Activated T-helper 1 cell treated with anti-CD3 and anti-CD28 coated beads, Interleukin-2, amount 50 U/mL, for 16 hours (primary cell): ENCODE measurements at places on chromosomes 6 and 20.

- no peak for DNase-seq
These were observed 158.8 kb downstream of the DST start for GRCh38 chr6:56483929-56484328.

DNA sequence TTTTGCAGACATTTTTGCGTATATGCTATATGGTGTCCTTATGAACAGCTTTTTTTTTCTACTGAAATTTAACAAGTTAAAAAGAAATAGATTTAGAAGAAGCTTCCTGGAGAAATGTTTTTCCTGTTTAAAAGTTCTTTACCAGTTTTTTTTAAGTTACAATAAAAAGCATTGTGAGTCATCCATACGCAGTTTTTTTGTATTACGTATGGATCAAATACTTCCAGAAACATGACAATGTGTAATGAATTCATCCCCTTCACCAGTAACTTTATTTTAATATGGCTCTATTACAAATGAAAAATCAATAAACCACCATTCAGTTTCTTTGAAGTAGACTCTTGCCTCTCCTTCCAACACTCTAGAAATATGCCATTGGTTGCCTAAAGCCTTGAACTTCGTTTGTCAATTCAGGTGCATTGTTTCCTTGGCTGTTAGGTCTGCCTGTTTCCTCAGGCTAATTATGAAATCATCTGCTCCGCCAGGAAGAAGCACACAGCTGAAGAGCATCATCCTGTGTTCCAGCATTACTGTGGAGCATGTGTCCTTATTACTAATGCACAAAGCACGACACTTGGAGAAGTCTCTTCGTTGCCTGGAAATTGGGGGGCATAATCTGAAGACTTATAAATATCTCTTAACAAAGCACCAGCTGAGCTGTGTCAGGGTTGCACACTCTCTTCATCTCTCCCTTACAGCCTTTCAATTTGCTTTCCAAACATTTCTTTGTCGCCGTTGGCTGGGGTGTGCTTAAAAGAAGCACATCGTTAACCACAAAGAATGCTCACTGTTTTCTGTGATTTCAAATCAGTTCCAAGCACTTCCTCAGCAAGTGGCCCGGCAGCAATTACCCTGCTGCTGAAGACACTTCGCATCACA, 9.6 kb downstream of the MOXD1 start:
- DNase-seq, result no peak

- DNase-seq, result no peak
These were observed 155.1 kb upstream of the SOX4 start for GRCh38 chr6:21438237-21438985.

DNA sequence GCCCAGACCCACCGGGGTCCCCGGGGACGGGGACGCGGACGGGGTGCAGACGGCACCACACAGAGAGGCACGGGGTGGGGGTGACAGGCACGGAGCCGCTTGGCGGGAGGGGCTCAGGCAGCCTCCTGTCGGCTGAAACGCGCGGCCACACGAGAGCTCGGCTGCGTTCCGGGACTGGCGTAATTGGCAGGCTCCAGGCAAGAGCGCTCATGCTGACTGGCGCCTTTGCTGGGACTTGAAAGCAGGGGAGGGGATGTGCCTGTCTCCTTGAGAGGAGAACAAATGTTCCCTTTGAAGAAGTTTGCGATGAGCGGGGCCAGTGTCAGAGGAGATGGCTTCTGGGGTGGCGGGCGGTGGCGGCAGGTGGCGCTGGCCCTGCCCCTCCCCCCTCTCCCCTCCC, 25.8 kb downstream of the BHLHE23 start:
- no peak for DNase-seq

- DNase-seq, result no peak
These were observed 2.0 kb downstream of the SPAG4 start for GRCh38 chr20:35617397-35618262.

GRCh38 chr6:105825210-105825609, 260.9 kb upstream of the PRDM1 start:
- no peak for DNase-seq

GRCh38 chr20:36454698-36455427, 86.5 kb upstream of the MYL9 start:
- no peak for DNase-seq

DNA sequence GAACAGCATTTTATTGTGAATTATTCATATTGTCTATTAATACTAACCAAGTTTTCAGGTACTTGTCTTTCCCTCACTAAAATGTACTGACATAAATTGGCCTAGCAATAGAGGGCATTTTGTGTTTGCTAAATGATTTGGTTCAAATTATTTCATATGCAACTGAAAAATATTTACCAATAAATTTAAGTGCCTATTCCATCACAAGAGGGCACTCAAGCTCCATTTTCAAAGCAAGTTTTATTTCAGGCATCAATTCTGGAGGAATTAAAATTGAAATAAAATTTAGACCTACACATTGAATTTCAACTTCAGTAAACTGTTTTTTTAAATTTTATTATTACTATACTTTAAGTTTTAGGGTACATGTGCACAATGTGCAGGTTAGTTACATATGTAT, 114.3 kb upstream of the SYNCRIP start:
- DNase-seq, result no peak

DNA sequence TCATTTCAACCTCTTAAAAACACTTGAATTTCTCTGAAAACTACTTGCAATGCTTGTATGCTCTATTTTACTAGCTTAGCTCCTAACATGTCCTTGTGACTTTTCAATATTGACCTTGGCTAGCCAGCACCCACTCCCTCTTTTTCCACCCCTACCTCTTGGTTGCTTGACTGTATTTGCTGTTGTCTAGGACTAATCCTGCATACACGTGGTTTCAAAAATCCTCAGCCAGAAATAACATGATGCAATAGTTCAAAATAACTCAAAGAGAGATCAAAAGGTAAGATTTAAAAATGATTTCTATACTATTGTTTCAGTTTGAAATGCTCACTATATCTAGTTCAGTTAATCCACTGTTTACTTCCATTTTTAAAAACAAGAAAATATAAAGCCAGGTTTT, 102.3 kb upstream of the TBX18 start:
- DNase-seq, result no peak

DNA sequence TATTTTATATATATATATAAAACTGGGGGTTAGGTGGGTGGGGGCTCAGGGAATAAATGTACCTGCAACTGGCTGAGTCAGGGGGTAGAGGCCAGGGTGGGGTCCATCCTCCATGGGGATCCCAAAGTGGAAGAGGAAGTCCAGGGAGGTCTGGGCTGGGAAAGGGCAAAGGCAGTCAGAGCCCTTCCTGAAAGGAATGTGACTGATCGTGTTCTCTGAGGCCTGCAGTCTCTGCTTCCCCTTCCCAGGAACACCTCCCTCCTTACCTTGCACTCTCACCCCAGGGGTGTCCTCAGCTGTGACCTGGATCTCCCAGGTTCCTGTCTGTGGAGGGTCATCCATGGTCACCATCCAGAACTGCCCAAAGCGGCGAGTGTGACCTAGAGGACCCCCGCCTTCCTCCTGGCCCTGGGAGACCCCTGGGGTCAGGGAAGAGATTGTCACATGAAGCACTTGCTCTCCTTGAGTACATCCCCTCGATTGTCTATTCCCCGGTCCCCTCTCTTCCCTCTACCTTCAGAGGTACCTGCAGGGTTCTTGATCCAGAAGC, 4.7 kb downstream of the SAPCD1 start:
- DNase-seq, result no peak

GRCh38 chr6:12034349-12034748, 22.2 kb downstream of the HIVEP1 start:
- no peak for DNase-seq

DNA sequence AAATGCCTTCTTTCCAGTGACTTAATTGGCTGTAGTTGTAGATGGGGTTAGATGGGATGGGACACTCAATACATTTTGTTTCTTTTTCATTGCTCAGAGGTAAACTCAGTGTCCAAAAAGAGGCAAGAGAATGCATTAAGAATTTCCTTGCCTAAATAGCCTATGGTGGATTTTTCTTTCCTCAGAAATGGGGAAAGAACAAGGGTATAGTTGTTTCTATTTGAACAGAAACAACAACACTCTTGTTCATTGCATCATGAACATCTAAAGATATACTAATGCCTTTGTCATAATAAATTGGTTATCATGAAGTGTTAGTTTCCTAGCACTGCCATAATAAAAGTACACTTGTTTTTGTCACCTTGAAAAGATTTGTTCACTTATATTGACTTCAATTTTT, 14.6 kb upstream of the DEFB123 start:
- no peak for DNase-seq

DNA sequence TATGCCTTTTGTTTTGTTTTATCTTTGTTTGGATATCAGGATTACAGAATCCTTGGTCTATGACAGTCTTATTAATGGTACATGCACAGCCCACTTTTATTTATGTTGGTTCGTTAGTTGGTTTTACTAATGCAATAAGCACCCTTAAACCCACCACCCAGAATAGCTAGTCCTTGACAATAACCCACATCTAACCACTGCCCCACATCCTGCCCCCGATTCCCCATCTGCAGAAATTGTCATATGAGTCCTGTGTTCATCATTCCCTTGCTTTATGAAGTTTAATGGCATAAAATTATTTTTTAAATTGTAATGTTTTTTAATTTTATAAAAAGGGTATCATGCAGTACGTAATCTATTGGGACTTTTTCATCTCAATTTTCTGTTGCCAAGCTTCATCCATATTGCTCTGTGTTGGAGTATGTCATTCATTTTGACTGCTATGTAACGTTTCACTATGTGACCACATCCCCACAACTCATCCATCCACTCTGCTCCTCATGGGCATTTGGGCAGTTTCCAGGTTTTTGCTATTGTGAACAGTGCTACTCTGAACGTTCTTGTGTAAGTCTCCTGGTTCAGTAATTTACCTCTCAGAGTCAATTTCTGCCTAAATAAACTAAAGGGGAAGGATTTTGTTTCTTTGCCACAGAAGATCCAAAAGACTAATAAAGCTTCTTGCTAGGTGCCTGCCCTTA, 150.4 kb downstream of the MRPL14 start:
- no peak for DNase-seq

DNA sequence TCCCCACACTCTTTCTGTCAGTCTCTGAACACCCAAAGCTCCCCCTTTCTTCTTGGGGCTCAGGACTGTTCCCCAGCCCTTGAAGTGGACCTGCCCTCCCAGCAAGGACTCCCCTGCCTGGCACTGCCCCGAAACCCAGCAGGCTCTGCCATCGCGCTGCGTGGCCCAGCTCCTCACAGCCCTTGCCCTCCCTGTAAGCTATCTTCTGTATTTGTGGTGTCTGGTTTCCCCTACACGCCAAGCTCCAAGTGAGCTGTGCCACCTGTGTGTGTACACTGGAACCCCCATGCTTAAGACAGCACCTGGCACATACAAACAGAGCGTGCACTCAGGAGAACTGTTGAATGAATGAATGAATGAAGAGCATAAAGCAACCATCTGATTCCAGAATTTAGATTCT, 57.7 kb downstream of the TMEM242 start:
- no peak for DNase-seq

GRCh38 chr6:159075506-159076228, 30.9 kb upstream of the TAGAP start:
- DNase-seq, result no peak

- no peak for DNase-seq
These were observed 3.9 kb upstream of the SLC9A8 start for GRCh38 chr20:49808753-49809152.

GRCh38 chr6:118748311-118749062, 97.1 kb upstream of the CEP85L start:
- DNase-seq, result no peak

- DNase-seq, result no peak
These were observed 124.0 kb downstream of the PLCB1 start for GRCh38 chr20:8255945-8256632.

- DNase-seq, result no peak
These were observed 396.9 kb upstream of the EYS start for GRCh38 chr6:66103954-66104353.

DNA sequence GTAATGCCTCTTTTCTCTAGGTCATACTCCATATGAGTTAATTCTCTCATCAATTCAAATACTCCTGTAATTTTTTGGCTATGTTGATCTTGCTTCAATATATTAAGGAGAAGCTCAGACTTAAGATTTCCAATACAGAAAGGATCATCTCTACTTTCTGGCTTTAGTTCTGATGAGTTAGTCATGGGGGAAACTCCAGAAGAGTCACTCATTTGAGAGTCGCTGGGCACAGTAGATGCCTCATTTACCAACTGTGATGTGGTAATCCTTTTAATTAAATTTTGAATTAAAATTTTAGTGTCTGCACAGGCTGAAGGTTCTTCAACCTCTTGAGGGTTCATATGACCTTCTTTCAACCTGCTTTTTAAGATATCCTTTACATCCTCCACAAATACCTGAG, 38.5 kb downstream of the DST start:
- DNase-seq, result no peak

DNA sequence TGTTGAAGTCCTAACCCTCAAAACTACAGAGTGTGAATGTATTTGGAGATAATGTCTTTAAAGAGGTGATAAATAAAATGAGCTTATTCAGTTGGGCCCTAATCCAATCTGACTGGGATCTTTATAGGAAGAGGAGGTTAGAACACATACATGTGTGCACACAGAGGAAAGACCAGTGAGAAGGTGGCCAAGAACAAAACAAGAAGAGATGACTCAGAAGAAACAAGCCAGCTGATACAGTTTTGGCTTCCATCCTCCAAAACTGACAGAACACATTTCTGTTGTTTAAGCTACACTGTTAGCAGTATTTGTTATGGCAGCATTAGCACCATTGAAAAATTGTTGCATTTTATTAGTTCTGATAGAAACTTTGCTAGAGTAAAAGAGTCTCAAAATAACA, 609.3 kb upstream of the IMPG1 start:
- no peak for DNase-seq

- DNase-seq, result no peak
These were observed 26.9 kb downstream of the CLVS2 start for GRCh38 chr6:123022975-123023374.
